ENCODE measurements at places on chromosomes 16 and 17.
A peak's percentile ranks its signal among the peaks of the same experiment; 100 is the strongest.

DNA sequence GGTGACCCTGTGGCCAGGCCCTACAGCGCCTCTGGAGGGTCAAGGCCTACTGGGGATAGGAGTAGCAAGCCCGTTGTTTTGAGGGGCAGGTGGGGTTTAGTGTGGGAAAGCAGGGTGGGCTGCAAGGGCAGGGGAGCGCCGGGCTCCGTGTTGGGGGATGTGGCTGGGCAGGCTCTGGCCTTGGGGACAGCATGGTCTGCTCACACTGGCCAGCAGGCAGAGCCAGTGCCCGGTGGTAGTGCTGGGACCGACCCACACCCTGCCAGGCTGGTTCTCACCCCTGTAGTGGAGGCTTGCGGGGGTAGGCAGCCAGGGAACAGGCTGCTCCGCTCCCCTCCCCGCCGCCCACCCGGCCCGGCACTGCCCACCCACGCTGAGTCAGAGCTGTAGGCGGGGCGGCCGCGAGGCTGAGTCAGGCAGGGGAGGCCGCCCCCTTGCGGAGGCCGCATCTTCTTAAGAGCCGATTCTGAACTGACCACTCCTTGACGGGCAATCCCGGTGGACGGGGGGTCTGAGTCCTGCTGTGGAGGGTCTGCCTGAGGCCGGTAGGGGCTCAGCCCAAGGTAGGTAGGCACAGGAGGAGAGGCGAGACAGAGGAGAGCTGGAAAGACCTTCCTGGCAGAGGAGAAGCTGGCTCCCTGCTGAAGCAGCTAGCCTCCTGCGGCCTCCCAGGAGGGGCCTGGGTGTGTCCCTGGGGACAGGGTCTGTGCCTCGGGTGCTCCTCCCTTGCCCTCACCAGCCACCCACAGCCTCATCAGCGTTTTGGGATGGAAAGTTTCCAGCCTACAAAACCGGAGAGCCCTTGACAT is 62.4 kb downstream of the BAIAP2 start:
- peak; percentile 92 for DNase-seq

DNA sequence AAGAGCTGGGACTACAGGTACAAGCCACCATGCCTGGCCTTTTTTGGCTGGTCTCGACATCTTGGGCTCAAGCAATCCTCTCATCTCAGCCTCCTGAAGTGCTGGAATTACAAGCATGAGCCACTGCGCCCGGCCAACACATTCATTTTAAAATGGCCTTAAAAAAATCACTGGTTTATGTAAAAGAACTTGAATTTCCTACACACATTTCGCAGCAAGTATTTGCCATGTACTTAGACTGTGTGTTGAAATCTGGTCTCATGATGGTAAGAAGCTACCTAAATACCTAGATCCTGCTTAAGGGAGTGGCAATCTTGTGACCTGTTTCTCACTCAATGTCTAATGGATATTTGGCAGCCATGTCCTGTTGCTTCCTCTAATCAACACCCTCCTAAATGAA is 8.5 kb upstream of the CYTH1 start:
- DNase-seq: no peak

- DNase-seq: no peak
Observed at GRCh38 chr16:29664091-29664921, 1.3 kb downstream of the SPN start.

DNA sequence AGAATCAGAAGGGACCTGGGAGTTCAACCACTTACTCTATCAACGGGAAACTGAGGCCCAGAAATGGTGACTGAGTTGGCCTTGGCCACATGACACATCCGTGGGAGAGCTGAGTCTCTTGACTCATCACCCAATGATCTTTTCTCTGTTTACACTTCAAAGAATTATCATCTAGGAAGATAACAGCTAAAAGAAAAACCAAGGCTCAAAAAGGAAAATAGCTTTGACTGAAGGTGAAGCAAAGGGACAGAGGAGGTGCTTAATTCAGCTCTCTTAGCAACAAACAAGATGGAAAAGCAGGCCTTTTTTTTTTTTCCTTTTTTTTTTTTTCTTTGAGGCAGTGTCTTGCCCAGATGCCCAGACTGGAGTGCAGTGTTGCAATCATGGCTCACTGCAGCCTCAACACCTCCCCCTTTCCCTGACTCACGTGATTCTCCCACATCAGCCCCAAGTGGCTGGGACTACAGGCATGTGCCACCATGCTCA is 16.7 kb downstream of the ERCC4 start:
- DNase-seq: peak; percentile 52

GRCh38 chr17:77323413-77324171 is 182.8 kb downstream of the SEC14L1 start:
- DNase-seq: peak; percentile 45

DNA sequence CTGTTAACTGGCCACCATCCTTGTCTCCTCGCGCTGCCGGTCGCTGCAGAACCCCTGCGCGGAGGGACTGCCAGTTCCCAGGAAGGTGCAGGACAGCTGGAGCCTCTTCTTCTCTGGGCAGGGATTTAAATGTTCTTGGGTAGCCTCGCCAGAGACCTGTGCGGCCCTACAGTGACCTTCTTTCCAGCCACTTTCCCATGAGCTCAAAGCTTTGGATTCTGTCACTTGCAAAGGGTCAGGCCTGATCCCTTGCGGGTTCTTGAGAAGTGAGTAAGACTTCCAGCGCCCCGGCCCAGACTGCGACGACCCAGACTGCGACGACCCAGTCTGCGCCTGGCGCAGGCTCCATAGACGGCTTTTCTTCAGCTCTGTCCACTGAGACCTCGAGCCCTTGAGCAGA is 1.4 kb upstream of the SLFN5 start:
- DNase-seq: no peak
